ENCODE measurements at places on chromosomes 6 and 20. TPM values are rescaled to one million over a fixed set of nuclear protein-coding genes. Genes with fewer than 3 reads are reported as not detected.

Gene SEC23B
- 18.2 TPM for polyA plus RNA-seq

Gene HAO1
- not detected for polyA plus RNA-seq

Gene CARMIL1
- polyA plus RNA-seq, result 2.4 TPM

Gene FBXL4
- polyA plus RNA-seq, result 8.3 TPM

Data from hindlimb muscle (tissue), 1 donor.